ENCODE measurements at places on chromosomes 11 and 22. TPM values are rescaled to one million over a fixed set of nuclear protein-coding genes. Genes with fewer than 3 reads are reported as not detected.

GRCh38 chr11:94771390-94771789 lies 3.2 kb downstream of the AMOTL1 start:
- no peaks in the 10 kb centered on the region for H3K36me3 ChIP-seq
- H3K4me1 ChIP-seq, result no peaks in the 10 kb centered on the region
- no peaks in the 10 kb centered on the region for H3K27me3 ChIP-seq
- no peak overlapping the region for H3K4me3 ChIP-seq
- no peak overlapping the region for H3K27ac ChIP-seq
- no peak for DNase-seq

DNA sequence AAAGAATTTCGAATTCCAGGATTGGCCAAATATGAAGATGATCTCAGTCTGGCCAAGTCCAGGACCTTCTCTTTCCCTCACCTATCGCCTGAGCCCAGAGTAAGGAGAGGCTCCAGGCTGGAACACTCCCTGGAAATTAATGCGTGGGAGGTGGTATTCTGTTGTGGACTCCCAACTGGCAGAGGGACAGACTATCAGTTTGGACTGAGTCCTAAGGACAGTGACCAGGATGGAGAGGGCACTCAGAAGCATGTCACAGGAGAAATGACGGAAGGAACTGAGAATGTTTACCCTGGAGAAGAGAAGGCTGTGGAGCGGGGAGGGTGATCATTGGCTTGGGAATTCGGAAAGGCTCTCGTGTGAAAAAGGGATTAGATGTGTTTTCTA lies 84.4 kb downstream of the RPL27A start:
- H3K36me3 ChIP-seq, result no peaks in the 10 kb centered on the region
- no peaks in the 10 kb centered on the region for H3K27me3 ChIP-seq
- no peak for DNase-seq
- H3K4me3 ChIP-seq, result no peak overlapping the region
- H3K27ac ChIP-seq, result peak overlapping the region; percentile 78

The RANBP1 gene
- total RNA-seq, result 31.1 TPM

- peaks cover 3% of the 10 kb centered on the region for H3K4me1 ChIP-seq
- DNase-seq, result no peak
- no peaks in the 10 kb centered on the region for H3K27me3 ChIP-seq
- H3K4me3 ChIP-seq, result peak overlapping the region; percentile 77
- no peaks in the 10 kb centered on the region for H3K36me3 ChIP-seq
These were observed 332 bp downstream of the TEAD1 start for GRCh38 chr11:12674571-12674935.

DNA sequence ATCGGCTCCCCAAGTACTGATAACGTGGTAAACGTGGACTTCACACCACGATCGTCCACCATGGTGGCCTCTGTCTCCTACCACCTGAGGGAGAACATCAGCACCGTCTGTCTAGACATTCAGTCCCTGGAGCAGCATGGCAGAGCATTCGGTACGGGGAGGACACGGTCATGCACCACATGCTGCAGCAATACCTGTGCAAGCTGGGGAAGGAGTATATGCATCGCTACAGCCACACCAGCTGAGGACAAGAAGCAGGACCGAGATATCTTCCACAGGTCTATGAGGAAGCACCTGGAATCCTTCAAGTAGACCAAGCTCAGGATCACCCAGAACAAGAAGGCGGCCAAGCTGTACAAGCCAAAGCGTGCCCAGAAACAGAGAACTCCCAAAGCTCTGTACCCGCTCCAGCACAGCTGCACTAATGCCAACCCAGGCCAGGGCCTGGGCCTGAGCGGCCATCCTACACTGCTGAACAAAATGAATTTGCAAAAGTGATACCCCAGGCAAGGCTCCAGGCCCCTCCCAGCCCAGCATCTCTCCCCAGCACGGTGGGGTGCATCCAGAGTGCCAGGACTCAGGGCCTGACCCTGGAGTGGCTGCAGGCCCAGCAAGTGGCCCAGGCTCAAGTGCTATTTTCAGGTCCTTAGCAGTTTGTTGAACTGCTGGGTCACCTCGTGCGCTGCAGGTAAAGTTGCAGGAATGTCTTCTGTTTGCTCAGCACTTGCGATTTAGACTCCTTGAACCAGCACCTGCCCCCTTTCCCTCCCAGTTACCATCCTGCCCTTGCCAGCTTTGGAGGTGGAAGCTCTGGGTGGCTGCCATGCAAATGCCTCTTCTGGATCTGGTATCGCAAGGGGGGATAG lies 119.3 kb upstream of the SERPIND1 start:
- no peaks in the 10 kb centered on the region for H3K27me3 ChIP-seq
- H3K36me3 ChIP-seq, result no peaks in the 10 kb centered on the region

GRCh38 chr22:36759481-36760159 lies 16.3 kb downstream of the IFT27 start:
- H3K27ac ChIP-seq, result no peak overlapping the region
- no peak overlapping the region for H3K4me3 ChIP-seq
- peaks cover 6% of the 10 kb centered on the region for H3K4me1 ChIP-seq
- H3K27me3 ChIP-seq, result no peaks in the 10 kb centered on the region
- no peak for DNase-seq
- peaks cover 4% of the 10 kb centered on the region for H3K36me3 ChIP-seq

The INS gene
- 7,253 TPM for total RNA-seq

GRCh38 chr22:47318041-47318737 lies 555.7 kb downstream of the TBC1D22A start:
- no peaks in the 10 kb centered on the region for H3K27me3 ChIP-seq
- no peaks in the 10 kb centered on the region for H3K36me3 ChIP-seq
- H3K4me3 ChIP-seq, result no peak overlapping the region
- H3K4me1 ChIP-seq, result no peaks in the 10 kb centered on the region
- H3K27ac ChIP-seq, result no peak overlapping the region
- no peak for DNase-seq

DNA sequence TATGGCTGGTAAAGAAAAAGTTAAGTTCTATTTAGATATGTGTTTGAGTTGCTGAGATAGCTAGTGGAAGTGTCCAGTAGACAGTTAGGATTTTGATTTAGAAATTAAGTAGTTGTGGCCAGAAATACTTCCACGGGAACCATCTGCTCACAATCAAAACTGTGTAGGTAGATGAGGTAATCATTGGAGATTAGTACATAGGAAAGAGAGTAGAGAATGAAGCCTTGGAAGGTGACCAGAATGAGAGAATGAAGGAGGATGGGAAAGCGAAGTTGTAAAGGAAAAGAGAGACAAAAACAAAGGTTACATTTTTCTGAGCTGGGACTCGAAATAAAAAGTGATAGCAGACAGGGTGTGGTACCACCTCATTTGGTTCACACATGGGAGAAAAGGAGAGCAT lies 296.9 kb upstream of the SORL1-AS1 start:
- no peak for DNase-seq
- no peaks in the 10 kb centered on the region for H3K4me1 ChIP-seq
- no peak overlapping the region for H3K4me3 ChIP-seq
- H3K36me3 ChIP-seq, result no peaks in the 10 kb centered on the region
- H3K27ac ChIP-seq, result no peak overlapping the region

- no peaks in the 10 kb centered on the region for H3K27me3 ChIP-seq
- no peak for DNase-seq
These were observed 46.8 kb downstream of the TRIM44 start for GRCh38 chr11:35709376-35709775.

GRCh38 chr22:23801238-23801821 lies 14.6 kb downstream of the SMARCB1 start:
- H3K36me3 ChIP-seq, result no peaks in the 10 kb centered on the region
- H3K4me3 ChIP-seq, result no peak overlapping the region
- no peaks in the 10 kb centered on the region for H3K27me3 ChIP-seq
- no peak for DNase-seq

The TRIM49C gene
- not detected for total RNA-seq

GRCh38 chr22:23774922-23775436 lies 2.3 kb downstream of the MMP11 start:
- DNase-seq, result no peak
- no peak overlapping the region for H3K4me3 ChIP-seq

The ANKK1 gene
- total RNA-seq, result not detected

DNA sequence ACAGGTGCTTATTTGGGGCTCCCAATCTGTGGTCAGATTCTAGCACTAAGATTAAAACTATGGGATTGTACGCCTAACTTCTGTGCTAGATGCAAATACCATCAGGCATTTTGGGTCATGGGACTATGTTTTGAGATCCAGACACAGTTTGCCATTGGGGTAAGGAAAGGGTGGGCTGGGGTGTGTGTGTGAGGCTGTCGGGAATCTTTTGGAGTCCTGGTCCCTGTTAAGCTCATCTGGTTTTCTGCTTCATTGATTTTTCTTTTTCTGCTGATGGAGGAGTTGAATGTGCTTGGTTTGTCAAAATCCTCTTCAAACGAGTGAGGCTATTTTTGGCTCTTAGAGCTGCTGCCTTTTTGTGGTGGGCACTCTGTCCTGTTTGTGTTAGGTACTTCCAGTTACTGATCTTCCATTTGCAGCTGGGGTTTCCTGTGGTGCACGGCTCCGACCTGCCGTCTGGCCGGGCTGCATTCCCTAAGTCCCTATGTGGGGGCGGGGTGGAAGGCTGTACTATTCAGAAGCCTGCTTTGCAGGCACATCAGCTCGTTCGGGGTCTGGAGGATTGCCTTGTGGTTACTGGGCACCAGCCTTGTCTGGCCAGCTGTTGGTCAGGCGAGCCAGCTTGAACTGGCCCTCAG lies 2.9 kb downstream of the BCR start:
- peak overlapping the region; percentile 4 for H3K4me3 ChIP-seq
- peaks cover 4% of the 10 kb centered on the region for H3K4me1 ChIP-seq
- H3K36me3 ChIP-seq, result no peaks in the 10 kb centered on the region
- no peak overlapping the region for H3K27ac ChIP-seq
- DNase-seq, result peak; percentile 45
- H3K27me3 ChIP-seq, result no peaks in the 10 kb centered on the region

The DNAJC24 gene
- 10.7 TPM for total RNA-seq

GRCh38 chr11:79498667-79499066 lies 57.8 kb upstream of the TENM4 start:
- no peak overlapping the region for H3K27ac ChIP-seq
- H3K4me3 ChIP-seq, result no peak overlapping the region
- no peaks in the 10 kb centered on the region for H3K4me1 ChIP-seq
- H3K27me3 ChIP-seq, result no peaks in the 10 kb centered on the region

DNA sequence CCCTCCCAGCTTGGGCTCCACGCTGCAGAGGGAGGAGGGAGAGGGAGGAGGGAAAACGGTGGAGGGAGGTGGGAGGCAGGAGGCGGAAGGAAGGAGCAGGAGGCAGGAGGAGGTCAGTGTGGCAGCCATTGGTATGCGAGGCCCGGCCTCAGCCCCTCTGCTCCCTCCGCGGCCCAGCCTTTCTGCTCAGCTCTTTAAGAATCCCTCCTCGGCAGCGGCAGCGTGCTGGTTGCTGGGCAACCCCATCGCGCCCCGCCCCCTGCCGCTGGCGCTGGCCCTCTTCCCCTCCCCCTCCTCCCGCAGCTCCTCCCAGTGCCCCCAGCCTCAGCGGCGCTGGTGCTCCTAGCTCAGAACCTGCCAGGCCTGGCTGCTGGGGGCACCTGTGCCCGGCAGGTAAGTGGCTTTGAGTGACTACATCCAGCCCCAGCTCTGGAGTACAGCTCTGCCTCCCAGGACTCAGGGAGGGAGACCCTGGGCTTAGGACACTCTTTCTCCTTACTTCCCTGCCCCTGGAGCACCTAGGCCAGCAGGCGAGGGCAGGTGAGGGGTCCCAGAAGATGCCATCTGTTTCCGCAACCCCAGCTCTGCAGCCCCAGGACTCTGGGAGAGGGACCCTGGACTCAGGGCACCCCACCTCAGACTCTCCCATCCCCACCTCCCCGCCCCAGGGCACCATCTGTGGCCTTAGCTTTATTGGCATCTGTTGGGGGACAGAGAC lies 7.2 kb upstream of the FLRT1 start:
- no peaks in the 10 kb centered on the region for H3K4me1 ChIP-seq
- no peak overlapping the region for H3K4me3 ChIP-seq
- no peaks in the 10 kb centered on the region for H3K36me3 ChIP-seq
- H3K27ac ChIP-seq, result no peak overlapping the region
- H3K27me3 ChIP-seq, result no peaks in the 10 kb centered on the region

GRCh38 chr11:1100417-1101245 lies 26.0 kb downstream of the MUC2 start:
- H3K27me3 ChIP-seq, result no peaks in the 10 kb centered on the region
- no peak overlapping the region for H3K27ac ChIP-seq
- no peaks in the 10 kb centered on the region for H3K4me1 ChIP-seq

The MPZL3 gene
- total RNA-seq, result 8.0 TPM

DNA sequence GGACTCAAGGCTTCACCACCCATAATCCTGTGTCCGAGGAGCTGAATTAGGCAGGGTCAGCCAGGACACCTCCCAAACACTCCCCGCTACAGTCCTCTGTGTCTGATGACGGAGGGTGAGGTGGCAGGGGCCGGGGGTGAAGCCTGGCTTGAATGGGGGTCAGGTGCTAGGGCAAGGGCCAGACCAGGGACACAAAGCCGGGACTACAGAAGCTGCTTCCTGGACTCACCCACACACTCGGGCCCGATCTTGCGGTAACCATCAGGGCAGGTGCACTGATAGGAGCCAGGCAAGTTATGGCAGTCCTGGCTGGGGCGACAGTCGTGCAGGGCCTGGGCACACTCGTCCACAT lies 2.3 kb downstream of the EFEMP2 start:
- H3K4me3 ChIP-seq, result no peak overlapping the region
- H3K27me3 ChIP-seq, result no peaks in the 10 kb centered on the region
- no peaks in the 10 kb centered on the region for H3K4me1 ChIP-seq
- no peaks in the 10 kb centered on the region for H3K36me3 ChIP-seq
- DNase-seq, result no peak

The TTLL12 gene
- total RNA-seq, result 11.5 TPM

The BLID gene
- total RNA-seq, result not detected

GRCh38 chr11:34417202-34417601 lies 21.5 kb upstream of the CAT start:
- no peaks in the 10 kb centered on the region for H3K27me3 ChIP-seq
- no peak for DNase-seq
- no peaks in the 10 kb centered on the region for H3K36me3 ChIP-seq
- H3K27ac ChIP-seq, result no peak overlapping the region
- H3K4me1 ChIP-seq, result peaks cover 9% of the 10 kb centered on the region

DNA sequence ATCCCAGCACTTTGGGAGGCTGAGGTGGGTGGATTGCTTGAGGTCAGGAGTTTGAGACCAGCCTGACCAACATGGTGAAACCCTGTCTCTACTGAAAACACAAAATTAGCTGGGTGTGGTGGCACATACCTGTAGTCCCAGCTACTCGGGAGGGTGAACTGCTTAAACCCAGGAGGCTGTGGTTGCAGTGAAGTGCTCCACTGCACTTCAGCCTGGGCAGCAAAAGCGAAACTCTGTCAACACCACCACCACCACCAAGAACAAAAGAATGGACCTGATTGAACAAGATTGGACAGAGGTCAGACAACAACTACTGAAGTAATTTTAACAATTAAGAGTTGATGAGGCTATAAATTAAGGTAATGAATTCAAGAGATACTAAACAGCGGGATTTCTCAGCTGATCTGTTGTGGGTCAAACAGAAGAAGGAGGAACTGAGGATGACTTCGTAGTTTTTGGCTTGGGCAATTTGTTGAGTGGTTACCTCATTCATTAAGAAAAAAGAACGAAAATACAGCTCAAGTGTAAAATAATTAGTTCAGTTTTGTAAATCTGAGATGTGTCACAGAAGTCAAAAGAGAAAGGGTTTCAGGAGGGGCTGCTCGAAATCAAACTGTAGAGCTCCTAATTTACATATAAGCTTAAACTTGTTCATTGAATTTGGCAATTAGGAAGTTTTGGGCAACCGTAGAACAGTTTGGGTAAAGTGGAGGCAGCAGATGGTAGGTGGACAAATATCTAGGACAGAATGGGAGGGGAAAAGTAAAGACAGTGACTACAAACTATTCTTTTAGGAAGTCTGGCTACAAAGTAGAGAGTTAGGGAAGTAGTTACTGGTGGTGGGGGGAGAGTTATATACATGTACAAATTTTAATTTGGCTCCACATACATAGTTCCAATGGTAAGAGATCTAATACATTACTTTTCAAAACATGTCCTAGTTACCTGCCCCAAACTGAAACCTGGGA lies 4.5 kb downstream of the IL18 start:
- no peak for DNase-seq
- H3K4me1 ChIP-seq, result no peaks in the 10 kb centered on the region
- no peak overlapping the region for H3K4me3 ChIP-seq
- no peak overlapping the region for H3K27ac ChIP-seq

All from pancreas (tissue), 10 donors.